Esophagus mucosa (tissue), 1 donor: ENCODE measurements at places on chromosomes 4 and X. TPM values are rescaled to one million over a fixed set of nuclear protein-coding genes. Genes with fewer than 3 reads are reported as not detected.
A peak's percentile ranks its signal among the peaks of the same experiment; 100 is the strongest.

GRCh38 chrX:134669378-134670098 lies 11.3 kb upstream of the PLAC1 start:
- ATAC-seq = no peak

GRCh38 chr4:159010100-159010499 lies 92.8 kb upstream of the RAPGEF2 start:
- no peak for ATAC-seq

The IL9R gene
- total RNA-seq = 0.44 TPM

DNA sequence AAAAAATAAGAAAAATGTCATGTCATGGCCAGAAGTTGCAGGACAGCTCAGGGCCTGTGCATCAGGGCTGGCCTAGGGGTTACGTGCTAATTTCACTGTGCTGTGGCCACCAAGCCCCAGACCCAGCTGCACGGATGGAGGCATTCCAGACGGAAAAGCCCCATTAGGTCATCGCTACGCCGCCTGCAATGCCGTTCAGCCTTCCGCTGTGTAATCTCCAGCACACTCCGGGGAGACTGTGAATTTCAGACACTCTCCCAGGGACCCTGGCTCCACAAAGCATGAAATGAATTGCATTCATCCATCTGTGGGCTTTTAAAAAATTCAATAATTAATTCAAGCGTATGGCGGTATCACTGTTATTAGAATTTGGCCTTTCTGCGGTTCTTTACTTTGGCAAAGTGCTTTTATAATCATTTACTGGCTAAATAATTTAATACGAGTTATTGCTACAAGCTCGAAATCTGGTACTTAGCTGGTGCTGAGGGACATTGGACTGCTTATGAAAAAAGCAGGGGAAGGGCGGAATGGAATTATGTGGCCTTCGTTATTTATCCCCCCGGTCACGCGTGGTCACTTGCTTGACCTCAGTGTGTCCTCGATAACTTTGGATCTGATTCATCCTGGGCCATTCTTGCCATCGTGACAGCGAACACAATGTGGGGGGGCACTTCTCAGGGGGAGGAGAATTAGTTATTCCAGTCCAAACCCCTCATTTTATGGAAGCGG lies 9.0 kb upstream of the NSG1 start:
- ATAC-seq = no peak

DNA sequence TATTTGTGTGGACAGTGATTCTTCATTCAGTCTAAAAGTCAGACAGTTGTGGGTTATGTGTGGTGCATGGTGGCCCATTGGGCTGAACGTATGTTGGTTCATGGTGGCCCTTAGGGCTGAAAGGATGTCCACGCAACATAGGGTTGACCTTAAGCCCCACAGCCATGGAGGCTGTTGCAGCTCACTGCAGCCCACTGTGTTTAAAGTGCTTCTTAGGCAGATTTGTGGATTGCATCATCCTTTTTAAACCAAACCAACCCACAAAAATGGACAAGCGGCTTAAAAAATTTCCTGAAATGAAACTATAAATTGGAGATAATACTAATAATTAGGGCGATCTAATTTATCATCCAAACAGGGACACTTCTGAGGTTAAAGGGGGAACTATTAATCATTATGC lies 219.0 kb upstream of the GATB start:
- ATAC-seq = no peak

DNA sequence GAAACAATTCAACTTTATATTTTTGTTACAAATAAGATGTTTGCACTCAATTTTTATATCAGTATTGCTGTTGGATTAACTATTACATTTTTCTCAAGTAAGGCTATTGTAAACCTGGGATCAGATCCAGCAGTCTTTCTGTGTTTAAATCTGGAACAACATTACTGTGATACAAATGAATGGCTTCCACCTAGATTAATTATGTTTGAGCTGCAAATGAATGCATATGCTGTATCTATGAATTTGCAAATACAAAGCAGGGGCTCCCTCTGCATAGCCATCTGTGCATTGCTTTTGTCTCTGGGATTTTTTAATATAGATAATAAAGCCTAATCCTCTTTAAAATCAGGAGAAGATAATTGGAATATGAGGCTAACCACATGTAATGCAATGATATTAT lies 69.8 kb upstream of the NEIL3 start:
- no peak for ATAC-seq

DNA sequence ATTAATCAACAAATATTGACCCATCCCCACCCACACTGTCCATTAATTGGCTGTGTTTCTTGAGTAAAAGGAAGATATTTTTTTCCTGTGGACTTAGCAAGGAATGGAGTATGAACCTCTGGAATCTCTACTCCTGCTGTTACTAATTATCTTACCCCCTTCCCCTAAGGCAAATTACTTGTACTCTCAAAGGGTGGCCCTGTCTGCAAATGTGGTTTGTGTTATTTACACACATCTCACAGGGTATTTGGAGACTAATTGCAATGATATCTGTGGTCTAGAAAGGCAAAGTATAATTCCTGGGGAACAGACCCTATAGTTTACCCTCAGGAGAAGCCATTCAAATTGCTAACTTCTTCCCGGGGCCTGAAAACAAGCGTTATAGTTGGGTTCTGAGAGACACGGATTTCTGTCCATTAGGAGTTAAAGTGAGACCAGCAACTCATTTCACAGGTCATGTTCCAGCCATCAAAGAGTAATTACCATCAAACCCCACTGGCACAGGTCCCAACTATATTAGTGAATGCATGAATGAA lies 133.0 kb upstream of the RASGEF1B start:
- no peak for ATAC-seq

The TRMT44 gene
- 15.7 TPM for total RNA-seq

The MAPK10 gene
- 4.3 TPM for total RNA-seq

- ATAC-seq = no peak
Measured at GRCh38 chrX:12975991-12976558, 1.2 kb downstream of the TMSB4X start.

The PHOX2B gene
- total RNA-seq = not detected

DNA sequence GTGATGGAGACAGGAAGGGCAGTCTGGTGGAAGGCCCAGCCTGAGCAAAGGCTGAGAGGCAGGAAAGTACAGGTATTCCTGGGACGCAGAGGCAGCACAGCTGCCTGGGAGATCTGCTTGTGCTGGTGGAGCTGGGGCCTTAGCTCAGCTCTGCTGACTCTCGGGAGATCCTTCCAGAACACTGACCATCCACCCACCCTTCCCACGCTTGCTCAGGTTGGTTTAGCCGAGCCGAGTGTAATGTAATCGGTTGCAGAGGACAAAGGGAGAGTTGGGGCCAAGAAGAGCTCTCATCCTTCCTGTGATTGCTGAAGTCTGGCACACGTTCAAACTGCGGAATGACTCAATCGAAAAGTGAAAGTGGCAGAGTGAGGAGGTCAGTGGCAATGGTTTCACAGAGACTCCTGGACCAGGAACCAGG lies 43.1 kb upstream of the GPR78 start:
- ATAC-seq = peak; percentile 33

GRCh38 chrX:151180400-151180799 lies 4.0 kb downstream of the GPR50 start:
- ATAC-seq = no peak

DNA sequence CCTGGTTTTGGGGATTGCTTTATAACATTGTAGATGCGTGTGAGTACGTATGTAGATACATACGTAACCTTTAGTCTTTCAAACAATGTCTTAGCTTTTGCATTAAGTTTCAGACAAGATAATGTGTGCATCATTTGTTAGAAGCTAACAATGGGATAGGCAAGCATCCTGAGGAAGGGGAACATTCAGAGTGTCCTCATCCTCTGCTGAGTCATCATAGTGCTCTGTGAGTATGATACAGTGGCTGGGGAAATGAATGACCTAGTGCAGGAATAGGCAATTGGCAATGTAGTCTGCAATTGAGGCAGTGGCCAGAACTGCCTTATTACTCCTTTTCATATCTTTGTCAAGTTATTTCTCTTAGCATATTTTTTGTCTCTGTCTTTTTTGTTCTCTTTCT lies 7.3 kb downstream of the NAP1L5 start:
- no peak for ATAC-seq

- ATAC-seq = no peak
Measured at GRCh38 chrX:9135901-9136510, 102.1 kb upstream of the FAM9B start.

DNA sequence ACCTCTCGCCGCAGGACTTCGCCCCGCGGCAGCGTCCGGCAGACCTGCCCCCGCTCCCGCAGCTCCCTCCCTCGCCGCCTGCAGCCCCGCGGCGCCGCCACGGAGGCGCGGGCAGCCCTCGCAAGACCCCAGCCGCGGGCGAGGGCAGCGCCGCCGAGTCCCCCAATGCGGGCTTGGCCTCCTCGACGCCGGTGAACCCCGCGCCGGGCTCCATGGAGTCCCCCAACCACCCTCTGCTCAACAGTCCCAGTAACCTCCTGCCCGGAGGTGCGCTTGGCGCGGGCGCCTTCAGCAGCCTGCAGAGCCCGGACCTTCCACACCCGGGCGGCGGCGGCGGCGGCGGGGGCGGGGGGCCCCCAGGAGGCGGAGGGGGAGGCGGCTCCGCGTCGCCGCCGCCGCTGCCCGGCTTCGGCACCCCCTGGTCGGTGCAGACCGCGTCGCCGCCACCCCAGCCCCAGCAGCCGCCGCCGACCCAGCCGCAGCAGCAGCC lies 1.2 kb downstream of the CPEB2 start:
- ATAC-seq = peak; percentile 3

DNA sequence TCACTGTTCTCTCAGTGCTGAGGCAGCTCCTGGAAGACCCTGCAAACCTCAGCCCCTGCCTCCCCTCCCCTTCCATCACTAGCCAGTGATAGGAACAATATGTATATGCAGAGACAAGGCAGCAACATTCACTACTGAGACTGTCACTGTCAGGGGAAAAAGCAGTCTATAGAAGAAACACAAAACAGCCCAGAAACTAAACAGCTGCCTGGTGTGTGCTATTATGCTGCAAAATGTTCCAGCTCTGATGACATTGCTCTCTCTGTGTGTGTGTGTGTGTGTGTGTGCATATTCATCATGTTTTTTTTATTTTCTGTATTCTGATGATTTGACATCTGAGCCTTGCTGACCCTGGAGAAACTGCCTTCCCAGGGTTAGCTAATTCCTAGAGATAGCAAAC lies 147.2 kb downstream of the SPATA18 start:
- ATAC-seq = no peak

GRCh38 chrX:24480400-24480865 lies 15.3 kb downstream of the PDK3 start:
- no peak for ATAC-seq

DNA sequence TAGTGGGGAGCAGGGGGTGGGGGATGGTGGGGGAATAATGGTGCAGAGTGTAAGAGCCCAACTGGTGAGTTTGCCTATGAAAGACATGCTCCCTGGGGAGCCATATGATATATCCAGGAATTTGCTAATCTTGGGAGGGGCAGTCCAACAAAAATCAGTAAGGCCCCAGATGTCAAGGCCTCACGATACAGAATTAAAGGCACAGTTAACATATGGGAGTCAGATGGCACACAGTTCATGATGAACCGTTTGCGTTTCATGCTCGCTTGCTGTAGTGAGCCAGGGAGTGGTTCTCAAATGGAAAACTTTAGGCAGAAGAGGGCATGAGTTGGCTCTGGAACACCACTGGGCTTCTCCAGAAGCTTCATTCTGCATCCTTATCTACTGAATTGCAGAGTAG lies 33.9 kb upstream of the VCX2 start:
- no peak for ATAC-seq

GRCh38 chr4:147039976-147040575 lies 94.4 kb upstream of the TTC29 start:
- ATAC-seq = no peak

- peak; percentile 63 for ATAC-seq
Measured at GRCh38 chr4:26022346-26023202, 108.6 kb downstream of the SMIM20 start.

DNA sequence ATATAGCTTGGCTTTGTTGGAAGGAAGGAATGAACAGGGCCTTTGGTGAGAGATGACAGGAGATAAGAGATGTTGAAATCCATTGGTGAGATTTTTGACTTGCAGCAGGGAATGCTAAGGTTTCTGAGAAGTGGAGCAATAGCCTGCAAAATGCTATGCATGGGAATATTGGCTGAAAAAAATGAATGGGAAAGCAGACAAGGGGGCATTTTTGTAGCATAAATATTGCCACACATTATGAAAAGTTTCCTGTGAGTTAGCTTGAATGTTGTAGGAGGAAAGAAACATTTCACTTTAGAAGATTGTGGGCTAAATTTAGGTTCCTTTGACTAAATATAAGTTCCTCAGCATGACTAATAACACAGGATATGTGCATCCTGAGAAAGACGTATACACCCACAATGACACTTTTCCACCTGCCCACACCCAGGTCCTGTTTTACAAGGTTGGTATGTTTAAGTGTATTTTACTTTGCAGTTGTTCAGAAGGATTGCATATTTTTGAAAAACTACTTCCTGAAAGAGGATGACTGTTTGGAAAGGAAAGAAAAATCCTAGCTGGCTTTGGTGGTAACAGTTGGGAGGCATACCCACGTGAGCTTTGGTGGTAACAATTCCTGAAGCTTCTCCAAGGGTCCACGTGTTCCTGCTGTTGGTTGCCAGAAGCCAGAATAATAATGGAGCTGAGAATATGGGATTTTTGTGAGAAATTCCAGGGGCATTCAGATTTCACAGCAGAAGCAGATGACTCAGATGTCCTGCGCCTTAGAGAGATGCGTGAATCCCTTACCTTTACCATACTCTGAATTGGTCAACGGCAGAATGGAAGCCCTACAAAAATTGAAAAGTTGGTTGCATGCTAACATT lies 28.5 kb downstream of the PHEX start:
- ATAC-seq = peak; percentile 92

The TMSB15B gene
- total RNA-seq = 1.1 TPM

GRCh38 chr4:118265312-118266144 lies 87.3 kb downstream of the PRSS12 start:
- ATAC-seq = peak; percentile 59
